ENCODE measurements at places on chromosomes 1 and 21.
A peak's percentile ranks its signal among the peaks of the same experiment; 100 is the strongest.

DNA sequence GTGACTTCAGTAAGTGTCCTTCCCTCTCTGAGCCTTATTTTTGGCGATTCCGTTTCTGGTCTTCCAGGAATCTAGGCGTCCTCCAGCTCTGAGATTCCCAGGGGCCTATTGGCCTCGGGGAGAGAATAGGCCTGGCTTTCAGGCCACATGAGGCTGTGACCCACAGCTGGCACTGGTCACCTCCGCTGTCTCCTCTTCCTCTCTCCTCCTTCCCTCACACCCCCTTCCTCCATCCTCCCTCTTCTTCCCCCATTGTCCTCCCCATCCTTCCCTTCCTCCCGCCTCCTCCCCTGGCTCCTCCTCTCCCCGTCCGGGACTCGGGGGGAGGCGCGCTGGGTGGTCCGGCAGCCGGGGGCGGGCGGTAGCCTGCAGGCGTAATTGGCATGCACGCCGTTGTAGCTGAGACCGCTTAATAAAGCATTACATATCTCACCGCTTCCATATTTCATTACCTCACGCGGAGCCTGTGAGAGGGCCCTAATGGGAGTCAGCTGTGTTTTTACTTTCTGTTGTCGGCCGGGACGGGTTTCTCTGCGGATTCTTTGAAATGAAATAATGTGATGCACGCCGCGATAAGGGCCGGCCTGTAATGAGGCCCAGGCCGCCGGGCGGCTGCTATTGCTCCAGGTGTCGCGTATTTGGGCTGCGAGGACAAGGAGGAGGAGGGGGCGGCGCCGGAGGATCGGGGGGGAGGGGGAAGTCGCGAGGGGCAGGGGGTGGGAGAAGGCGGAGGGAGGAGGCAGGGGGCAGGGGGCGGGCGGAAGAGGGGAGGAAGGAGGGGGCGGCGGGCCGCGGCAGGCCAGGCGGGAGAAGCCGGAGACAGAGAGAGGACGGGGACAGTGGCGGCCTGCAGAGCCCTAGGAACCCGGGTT, 95.3 kb downstream of the FOXD2 start:
- no peak for DNase-seq

GRCh38 chr21:45074818-45075595, 627 bp downstream of the ADARB1 start:
- DNase-seq, result peak; percentile 37

GRCh38 chr1:182145441-182145840, 83.9 kb upstream of the ZNF648 start:
- DNase-seq, result no peak

GRCh38 chr21:33870768-33871167, 44.8 kb downstream of the ATP5PO start:
- no peak for DNase-seq

- no peak for DNase-seq
These were observed 50.2 kb downstream of the EEIG2 start for GRCh38 chr1:108610073-108610472.

GRCh38 chr1:9735800-9736199, 84.3 kb downstream of the PIK3CD start:
- DNase-seq, result no peak

DNA sequence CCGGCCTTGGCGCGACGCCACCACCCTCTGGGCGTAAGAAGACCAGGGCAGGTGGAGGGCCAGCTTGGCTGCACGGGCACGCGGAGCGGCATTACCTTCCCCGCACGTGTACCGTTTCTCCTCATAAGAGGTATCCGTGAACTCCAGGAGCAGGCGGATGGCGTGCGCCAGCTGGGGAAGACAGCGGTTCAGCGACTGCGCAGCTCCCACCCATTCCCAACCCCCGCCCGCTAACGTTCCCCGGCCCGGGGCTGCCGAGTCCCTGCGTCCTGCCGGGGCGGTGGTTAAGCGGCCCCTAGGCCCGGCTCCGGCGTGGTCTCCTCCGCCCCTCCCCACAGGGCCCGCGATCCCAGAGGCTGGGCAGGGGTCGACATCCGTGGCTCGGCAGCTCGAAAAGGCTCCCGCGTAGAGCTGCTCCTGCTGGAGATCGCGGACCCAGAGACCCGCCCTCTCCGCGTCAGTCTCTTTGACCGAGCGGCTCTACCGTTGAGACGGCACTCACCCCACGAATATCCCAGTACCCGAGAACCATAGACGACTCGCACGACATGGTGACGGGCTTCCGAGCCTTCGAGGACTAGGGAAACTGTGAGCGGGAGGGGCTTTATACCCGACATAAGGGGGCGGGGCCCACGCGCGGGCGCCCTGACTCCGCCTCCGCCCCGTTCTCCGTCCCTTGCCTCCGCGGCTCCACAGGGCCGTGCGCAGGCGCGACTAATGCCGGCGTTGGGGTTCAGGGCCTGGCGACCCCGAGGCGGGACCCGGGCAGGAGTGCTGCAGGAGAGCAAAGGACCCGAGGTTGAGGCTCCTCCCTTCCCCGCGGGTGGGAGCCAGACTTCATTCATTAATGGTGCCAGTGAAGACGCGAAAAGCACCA, 862 bp downstream of the GSTM3 start:
- DNase-seq, result peak; percentile 81

GRCh38 chr1:4603295-4604110, 50.9 kb upstream of the AJAP1 start:
- DNase-seq, result no peak

- no peak for DNase-seq
These were observed 68.5 kb downstream of the GPR88 start for GRCh38 chr1:100606438-100606837.

DNA sequence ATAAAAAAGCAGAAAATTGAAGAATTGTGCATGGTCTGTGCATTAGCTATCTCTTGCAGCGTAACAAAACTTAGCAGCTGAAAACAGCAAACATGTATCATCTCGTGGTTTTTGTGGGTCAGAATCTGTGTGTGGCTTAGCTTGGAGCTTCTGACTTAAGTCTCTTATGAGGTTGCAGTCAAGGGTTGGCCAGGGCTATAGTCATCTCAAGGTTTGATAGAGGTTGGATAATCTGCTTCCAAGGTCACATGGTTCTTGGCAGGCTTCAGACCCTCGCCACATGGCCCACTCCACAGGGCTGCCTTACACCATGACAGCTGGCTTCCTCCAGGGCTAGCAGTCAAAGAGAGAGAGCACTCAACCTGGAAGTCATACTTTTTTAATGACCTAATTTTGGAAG, 35.9 kb downstream of the CNST start:
- no peak for DNase-seq

DNA sequence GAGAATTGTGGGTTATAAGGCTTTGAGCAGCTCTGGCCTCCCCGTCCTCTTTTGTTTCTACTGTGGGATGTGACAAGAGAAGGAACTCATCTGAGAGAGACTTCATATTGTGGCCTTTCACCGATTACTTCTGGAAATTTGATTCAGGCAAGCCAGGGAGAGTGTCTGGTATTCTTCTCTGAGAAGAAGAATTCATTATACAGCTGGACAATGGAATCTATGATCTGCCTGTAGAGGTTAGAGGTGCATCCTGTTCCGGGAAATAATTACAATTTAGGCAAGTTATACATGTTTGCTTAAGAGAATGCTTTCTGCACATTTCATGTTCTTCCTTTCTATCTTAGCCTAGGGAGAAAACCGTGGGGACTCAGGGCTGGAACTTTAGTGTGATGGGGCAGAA, 12.8 kb upstream of the RNU1-2 start:
- DNase-seq, result no peak

DNA sequence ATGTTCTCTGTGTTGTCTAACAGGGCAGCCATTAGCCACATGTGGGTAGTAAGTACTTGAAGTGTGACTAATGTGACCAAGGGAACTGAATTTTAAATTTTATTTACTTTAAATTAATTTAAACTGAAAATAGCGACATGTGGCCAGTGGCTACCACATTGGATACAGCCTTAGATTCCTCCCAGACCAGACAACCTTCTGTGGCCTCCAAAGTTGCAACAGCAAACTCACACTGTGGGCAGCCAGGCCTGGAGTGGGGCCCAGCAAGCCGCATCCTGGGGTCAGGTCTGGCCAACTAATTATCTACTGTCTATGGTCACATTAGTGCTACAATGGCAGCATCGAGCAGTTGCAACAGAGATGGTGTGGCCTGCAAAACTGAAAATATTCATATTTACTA, 11.7 kb downstream of the EIF2D start:
- no peak for DNase-seq

GRCh38 chr1:56029319-56030003, 549.9 kb downstream of the PLPP3 start:
- DNase-seq, result no peak

- DNase-seq, result no peak
These were observed 17.3 kb downstream of the WDR47 start for GRCh38 chr1:109024646-109025045.

- no peak for DNase-seq
These were observed 55.4 kb upstream of the LPGAT1 start for GRCh38 chr1:211885747-211886522.

- DNase-seq, result no peak
These were observed 9.0 kb upstream of the HTR6 start for GRCh38 chr1:19655718-19656080.

DNA sequence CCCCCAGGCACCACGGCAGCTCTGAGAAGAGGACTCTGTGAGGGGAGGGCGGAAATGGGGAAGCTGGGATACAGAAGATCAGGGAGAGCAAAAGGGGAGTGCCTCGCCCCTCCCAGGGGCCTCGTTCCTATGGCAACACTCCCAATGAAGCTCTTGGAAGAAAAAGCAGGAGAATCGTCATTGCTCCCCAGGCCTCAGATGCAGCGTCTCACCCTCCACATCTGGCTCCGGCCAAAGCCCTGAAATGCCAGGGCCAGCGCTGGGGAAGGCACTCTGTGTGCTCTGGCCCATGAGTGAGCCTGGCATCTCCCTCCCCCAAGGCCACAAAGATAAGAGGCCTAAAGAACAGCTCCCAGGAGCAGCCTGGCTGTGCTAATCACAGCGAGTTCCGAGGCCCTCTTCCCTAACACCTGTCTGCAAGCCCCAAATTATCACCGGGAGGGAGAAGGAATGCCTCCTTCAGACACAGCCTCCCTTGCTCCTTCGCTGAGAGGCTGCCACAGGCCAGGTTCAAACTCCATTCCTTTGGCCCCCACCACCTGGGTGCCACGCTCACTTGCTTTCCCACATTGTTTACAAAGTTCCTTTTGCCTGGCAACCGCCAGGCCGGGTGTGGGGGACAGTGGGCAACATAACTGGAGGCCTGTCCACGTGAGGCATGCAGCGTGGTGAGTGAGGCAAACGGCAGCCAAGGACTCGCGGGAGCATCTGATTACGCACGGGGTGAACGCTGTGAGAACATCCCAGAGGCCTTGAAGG, 27.8 kb downstream of the ECE1 start:
- no peak for DNase-seq

GRCh38 chr1:66535061-66535460, 1.1 kb downstream of the SGIP1 start:
- no peak for DNase-seq

DNA sequence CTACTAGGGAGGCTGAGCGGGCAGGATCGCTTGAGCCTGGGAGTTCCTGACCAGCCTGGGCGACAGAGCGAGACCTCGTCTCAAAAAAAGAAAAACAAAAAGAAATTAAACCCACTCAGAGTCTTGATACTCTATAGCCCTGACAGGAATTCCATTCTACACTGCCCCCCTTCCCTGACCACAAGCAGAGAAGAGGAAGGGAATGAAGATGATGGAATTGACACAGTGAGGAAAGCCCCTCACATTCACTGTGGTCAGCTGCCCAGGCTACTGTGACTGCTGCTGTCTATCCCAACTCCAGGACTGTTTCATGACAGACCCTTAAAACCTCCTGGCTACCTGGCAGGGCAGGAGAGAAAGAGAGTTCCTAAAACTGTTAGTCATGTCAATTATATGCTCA, 12.1 kb downstream of the LIN9 start:
- DNase-seq, result no peak

DNA sequence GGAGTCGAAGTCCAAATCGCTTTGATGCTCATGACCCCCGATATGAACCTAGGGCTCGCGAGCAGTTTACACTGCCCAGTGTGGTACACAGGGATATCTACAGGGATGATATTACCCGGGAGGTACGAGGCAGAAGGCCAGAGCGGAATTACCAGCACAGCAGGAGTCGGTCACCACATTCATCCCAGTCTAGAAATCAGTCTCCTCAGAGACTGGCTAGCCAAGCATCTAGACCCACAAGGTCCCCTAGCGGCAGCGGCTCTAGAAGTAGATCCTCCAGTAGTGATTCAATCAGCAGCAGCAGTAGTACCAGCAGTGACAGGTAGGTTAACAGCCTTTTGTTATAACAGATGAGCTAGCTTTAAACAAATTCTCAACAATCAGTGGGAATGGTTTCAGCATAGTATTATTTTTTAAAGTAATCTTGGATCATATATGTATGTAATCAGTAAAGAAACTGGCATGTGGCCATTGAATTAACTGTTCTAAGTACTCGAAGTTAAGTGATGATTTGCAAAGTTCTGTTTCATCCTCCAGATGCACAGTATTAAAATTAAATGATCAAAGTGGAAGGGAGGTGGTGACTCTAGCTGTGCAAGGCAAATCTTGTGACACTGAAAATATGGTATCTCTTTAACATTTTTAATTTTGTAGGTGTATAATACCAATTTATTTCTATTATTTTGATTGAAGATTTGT, 29.0 kb downstream of the SPEN start:
- DNase-seq, result no peak

DNA sequence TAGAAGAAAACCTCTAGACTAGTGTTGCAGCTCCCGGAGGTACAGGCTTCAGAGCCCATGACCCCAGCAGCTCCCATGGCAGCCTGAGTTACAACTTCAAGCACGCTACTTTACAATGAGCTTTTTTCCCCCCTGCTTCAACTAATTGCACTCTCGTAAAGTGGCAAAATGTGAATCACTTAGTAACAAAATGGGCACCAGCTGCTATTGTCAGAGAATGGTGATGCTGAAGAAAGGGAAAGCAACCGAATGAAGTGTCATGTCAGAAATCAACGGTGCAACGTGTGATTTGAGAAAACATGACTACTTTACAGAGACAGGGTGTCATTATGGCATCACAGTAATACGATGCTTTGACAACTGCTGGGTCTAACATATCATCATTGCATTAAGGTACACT, 40.5 kb downstream of the ESRRG start:
- no peak for DNase-seq

DNA sequence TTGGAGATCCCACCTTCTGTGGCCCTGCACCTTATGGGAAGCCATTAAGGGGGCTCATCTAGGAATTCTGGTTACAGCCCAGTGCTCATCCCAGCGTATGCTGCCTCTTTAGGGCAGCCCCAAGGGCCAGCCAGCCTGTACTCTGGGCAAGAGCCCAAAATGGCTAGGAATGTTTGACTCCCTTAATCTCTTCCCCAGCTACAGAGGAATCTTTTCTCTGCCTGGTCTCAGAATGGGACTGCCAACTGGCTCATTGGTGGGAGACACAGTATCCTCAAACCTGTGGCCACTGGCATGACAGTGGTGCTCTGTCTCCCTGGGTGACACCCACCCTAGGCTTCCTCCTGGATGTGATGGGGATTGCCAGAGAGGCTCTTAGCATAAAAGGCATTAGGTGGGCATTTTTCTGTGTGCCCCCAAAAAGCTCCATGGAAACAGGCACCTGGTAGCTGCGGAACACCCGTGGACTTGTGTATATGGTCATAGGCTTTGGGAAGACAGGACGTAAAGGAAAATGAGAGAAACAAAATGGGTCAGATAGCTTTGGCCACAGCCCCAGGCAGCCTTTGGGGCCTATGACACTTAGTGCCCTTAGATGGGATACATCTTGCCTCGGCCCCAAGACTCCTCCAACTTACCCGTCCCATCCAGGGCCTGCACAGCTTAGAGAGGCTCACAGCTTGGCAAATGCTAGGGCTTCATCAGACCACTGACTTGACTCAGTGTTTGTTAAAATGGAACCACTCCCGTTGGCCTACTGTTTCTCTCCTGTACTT, 6.9 kb downstream of the TMEM81 start:
- no peak for DNase-seq

GRCh38 chr1:3251099-3251806, 182.2 kb downstream of the PRDM16 start:
- no peak for DNase-seq

- no peak for DNase-seq
These were observed 210.6 kb upstream of the ADGRL2 start for GRCh38 chr1:81590171-81590570.
